ENCODE measurements at places on chromosomes 7 and 10. TPM values are rescaled to one million over a fixed set of nuclear protein-coding genes. Genes with fewer than 3 reads are reported as not detected.

TET1 gene
- total RNA-seq = 7.3 TPM

MOGAT3 gene
- not detected for total RNA-seq

NOS3 gene
- total RNA-seq = 4.6 TPM

PLAC9 gene
- total RNA-seq = 0.29 TPM

PON1 gene
- total RNA-seq = not detected

METTL27 gene
- total RNA-seq = 2.4 TPM

CNTNAP2 gene
- total RNA-seq = not detected

ZNF22 gene
- total RNA-seq = 19.2 TPM

WIPF3 gene
- not detected for total RNA-seq

CCDC172 gene
- not detected for total RNA-seq
